ENCODE measurements at places on chromosomes 6 and 20.

DNA sequence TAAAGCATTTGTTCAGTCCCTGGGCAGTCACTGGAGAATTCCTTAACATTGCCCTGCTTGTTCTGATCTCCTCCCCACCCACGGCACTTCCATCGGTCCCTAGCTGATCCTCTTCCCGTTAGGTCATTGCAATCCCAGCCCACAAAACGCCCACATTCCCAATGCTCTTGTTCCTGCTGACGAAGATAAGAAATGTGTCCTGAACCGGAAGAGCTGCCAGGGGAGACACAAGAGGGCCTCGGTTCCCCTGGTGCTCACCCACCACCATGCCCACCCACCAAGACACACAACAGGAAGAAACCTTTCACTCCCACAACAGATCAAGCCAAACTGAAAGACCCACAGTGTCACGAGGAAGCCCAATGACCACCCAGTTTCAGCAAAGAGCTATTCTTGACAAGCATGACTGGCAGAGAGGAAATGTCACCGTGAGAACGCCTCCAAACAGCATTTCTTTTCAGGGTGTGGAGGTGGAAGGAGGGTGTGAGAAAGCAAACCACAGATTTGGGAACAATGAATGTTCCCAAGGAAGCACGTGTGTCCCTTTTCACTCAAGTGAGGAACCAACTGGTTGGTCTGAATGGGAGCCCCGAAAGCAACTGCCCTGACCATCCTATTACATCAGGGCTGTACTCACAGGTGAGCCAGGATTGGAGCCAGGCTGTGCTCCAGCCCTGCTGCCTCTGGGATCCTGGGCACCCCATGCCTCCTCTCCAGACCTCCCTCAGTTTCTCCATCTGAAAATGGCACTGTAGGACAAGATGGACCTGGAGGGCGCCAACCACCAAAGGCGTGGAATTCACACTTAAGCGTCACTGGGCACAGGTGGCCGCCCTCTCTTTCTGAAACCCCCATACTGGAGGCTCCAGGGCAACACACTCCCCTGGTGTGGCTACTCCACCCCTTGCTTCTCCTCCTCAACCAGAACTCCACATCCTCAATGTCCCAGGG, 97.5 kb downstream of the ZMYND8 start:
- no peak for DNase-seq

GRCh38 chr20:31568041-31568731, 36.9 kb upstream of the ID1 start:
- DNase-seq, result no peak

- DNase-seq, result no peak
Measured at GRCh38 chr6:144581812-144582537, 296.8 kb downstream of the UTRN start.

DNA sequence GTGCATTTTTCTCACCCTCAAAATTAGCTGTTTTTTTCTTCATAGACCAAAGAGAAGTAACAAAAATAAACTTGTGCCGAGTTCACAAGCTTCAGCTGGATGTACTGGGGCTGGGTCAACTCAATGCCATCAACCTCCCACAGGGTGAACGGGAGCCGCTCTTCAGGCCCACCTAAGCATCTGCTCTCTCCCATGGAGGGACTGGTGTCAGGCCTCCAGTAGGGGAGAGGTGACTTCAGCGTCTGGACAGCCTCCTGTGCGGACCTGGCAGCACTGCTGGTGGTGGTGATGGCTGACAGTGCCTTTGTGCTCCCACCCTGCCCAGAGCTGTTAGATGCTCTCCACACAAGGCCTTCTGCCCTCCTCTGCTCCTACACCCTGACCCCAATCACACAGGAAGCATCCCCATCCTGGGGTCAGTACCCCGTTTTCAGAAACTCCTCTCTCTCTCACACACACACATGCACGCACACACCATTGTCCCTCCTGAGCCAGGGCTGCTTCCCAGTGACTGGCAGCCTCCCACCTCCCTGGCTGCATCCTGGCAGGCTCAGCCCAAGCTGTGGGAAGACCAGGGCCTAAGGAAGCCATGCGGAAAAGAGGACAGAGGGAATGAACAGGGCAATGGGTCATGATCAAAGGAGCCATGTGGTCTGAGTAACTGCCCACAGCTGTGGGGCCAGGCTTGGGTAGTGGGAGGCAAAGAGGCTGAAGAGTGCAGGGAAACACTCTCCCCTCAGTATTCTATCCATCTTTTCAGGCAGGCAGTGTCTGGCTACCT, 17.7 kb downstream of the CST8 start:
- DNase-seq, result no peak

- DNase-seq, result no peak
Measured at GRCh38 chr20:13786143-13786828, 1.5 kb downstream of the NDUFAF5 start.

DNA sequence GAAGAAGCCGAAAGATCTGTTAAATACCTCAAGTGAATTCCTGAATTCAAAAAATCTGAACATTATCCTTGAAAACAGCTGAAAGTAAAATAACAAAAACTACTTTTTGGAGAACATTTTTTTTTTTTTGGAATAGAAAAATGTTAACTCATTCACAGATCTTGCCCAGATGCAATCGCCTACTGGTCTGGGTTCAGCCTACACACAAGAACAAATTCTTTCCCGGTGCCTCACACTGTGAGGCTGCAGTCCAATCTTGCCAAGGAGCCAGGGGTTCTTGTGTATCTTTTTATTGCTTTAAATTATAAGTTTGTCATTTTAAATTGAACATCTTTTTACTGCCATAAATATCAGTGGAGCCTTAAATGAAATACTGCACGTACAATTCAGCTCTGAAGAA, 41.2 kb upstream of the TMEM200A start:
- no peak for DNase-seq

- DNase-seq, result no peak
Measured at GRCh38 chr6:112015725-112016124, 38.2 kb upstream of the CCN6 start.
